ENCODE measurements at places on chromosomes 1 and 21.
A peak's percentile ranks its signal among the peaks of the same experiment; 100 is the strongest.

DNA sequence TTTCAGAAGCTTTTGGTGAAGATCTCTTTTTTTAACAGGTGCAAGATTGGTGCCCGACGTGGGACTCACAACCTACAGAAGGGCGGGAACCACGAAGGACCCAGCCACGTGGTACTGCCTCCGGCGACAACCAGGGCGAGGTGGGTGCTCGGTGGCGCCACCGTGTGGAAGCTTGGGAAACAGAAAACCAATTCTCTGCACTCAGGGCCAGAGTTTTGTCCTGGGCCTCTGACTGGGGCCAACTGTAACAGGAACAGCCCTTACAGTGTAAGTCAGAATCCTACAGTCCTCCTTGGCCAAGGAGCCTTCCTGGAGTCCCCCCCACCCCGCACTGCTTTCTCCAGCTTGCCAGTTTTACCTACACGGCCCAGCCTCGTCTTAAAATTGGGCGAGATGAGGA lies 11.6 kb upstream of the S100A7A start:
- peak; percentile 64 for DNase-seq

GRCh38 chr1:23174426-23175110 lies 5.9 kb upstream of the LUZP1 start:
- DNase-seq: no peak

GRCh38 chr1:221200464-221200863 lies 321.2 kb downstream of the HLX start:
- DNase-seq: no peak

- DNase-seq: no peak
Observed at GRCh38 chr1:101440485-101440884, 203.7 kb downstream of the S1PR1 start.

DNA sequence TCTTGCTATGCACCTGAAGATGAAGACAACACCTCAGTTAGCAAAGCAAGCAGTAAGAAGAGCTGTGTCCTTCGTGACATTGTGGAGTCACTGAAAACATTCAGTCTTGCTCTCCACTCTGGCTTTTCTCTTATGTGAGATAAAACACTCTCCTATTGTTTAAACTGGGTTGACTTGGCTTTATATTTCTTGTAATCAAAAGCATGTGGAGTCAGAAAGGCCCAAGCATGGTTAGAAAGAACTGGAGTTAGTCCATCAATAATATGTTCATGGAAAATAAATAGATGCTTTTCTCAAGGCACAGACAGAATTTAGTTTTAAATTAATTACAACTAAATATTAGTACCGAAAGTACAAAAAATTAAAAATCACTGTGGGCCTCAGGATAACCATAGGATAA lies 61.7 kb downstream of the UBE2U start:
- DNase-seq: no peak

DNA sequence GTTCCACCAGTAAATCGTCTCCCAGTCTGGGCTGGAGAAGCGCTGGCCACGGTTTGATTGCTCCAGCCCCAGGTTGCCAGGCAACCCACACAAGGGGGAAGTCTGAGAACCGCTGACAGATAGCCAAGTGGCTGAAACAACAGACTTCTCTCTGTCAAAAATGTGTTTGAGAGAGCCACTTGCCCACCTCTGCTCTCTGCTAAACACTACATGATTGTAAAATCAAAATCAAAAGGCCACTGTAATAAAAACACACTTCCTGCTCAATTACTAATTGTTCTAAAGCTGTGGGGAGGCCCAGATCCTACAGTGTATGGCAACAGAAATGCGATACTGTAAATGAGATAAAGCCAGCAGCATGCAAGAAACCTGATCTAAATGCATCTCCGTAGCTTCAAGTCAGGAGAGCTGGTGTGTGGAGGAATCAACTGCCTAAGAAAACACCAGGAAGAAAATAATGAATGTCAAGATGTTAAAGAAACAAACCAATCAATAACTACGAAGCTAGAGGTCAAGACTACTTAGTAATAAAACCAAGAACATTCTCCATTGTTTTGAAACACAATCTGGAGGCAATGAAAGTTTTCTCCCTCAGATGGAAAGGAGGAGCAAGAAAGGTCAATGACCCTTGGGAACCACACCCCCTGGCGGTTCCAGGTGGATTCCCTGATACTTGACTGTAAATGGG lies 121.2 kb downstream of the SLC45A1 start:
- DNase-seq: no peak

DNA sequence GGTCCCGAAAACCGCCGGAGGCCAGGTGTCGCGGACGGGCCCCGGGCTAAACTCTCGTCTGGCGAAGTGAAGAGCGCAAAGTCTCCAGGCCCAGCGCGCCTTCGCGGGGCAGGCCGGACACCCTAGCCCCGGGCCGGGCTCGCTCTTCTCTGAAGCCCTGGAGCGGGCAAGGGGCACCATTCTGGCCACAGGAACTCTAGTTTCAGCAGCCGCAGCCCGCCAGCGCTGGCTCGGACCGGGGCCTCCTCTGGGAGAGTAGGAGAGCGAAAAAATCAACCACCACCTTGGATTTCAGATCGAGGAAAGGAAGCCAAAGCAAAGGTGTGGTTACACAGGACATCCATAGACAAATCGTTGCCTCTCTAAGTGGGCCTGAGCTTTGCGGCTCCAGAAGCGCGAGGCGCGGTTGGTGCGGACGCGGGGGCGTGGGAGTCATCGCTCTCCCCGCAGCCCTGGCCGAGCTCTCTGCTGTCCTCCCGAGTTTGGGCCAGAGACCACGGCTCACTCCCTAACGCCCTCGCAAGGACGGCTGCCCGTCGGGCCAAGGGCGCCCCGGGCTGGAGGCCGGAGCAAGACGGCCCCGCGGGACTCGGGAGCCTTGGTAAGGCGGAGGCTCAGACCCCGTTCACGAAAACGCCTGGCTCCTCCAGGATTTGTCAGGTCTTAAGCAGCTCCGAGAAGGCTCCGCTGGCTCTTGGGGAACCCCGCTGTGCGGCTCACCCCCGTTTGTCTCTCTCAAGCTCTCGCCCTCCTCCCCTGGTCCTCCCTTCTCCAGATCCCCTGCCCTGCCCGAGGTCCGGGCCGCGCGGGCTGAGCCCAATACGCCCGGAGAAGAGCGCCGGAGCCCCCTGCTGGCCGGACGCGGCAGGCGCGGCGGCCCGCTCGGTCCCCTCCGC lies 132.9 kb upstream of the DPYD start:
- peak; percentile 10 for DNase-seq

GRCh38 chr21:25759573-25759972 lies 24.8 kb downstream of the GABPA start:
- no peak for DNase-seq

DNA sequence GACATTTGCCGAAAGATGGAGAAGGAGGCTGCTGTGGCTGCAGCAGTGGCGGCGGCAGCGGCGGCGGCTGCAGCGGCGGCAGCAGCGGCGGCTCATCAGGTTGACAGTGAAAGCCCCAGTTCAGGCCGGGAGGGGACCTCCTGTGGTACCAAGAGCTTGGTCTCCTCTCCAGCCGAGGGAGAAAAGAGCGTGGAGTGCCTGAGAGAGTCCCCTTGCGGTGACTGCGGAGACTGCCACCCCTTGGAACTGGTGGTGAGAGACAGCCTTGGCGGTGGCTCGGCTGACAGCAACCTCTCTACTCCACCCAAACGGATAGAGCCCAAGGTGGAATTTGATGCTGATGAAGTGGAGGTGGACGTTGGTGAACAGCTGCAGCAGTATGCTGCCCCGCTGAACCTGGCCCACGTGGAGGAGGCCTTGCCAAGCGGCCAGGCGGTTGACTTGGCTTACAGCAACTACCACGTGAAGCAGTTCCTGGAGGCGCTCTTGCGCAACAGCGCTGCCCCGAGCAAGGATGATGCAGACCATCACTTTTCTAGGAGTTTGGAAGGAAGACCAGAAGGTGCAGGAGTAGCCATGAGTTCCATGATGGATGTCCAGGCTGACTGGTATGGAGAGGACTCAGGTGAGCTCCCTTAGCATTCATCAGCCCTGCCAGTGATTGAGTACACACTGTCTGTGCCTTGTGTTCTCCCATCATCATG lies 6.3 kb downstream of the ZBTB8B start:
- DNase-seq: no peak

- no peak for DNase-seq
Observed at GRCh38 chr1:153932156-153933131, 9.7 kb upstream of the GATAD2B start.

GRCh38 chr1:24127134-24127800 lies 15.3 kb upstream of the MYOM3 start:
- DNase-seq: no peak

- no peak for DNase-seq
Observed at GRCh38 chr1:182255494-182255893, 136.1 kb downstream of the GLUL start.

DNA sequence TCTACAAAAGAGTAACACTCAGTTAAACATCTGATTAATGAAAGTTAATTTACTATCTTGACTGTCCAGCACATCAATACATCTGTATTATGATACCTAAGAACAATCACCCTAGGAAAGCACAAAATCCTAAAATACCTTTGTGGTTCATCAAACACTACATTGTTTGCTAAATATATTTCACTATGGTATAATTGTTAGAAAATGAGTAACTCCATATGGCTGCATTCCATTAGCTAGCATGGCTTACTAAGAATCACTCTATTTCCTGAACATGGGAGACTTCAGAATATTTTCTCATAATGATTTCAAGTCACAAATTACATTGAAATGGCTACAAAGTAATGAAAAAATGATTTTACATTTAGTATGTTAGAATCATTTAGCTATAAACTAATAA lies 12.5 kb downstream of the TRMT1L start:
- DNase-seq: no peak

DNA sequence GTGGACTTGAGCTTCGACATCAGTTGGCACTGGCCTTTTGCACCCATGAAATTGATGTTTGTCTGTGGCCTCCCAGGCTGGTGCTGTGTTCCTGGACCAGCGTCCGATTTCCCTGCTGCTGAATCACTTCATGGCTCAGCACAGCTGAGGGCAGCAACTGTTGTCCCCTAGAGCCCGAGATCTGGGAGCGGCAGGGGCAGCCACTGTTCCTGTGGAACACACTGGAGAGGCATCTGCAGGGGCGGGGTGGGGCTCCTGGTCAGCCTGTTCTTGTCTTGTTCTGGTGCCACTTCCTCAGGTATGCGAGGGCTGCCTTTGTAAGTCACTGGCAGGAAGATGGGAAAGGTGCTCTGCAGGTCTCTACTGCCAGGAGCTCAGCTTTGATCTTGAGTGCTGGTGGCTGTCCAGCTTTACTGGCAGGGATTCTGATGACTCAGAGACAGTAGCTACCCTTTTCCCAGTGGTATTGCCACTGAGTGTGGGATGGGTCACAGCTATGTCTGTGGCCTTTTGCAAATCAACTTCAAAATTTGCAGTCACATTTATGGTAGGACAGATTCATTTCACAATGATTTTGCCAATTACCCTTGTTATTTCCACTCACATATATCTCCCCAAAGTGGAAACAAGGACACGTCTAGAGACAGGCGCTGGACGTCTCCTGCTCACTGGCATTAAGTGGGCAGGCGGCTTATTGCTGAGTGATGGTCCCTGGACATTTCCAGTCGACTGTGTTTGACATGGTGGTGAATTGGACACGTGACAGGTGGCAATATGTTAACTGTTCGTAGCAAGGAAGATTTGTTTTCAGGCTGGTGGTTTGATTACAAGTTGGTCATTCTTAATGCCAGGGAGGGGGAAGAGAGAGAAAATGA lies 15.3 kb downstream of the AGPAT3 start:
- no peak for DNase-seq

- DNase-seq: no peak
Observed at GRCh38 chr1:53349968-53350852, 22.3 kb upstream of the LRP8 start.

GRCh38 chr1:217891966-217892365 lies 260.8 kb downstream of the SPATA17 start:
- no peak for DNase-seq

GRCh38 chr1:173562813-173563212 lies 40.1 kb downstream of the SLC9C2 start:
- DNase-seq: no peak

- DNase-seq: no peak
Observed at GRCh38 chr1:8448911-8449661, 131.2 kb downstream of the SLC45A1 start.

DNA sequence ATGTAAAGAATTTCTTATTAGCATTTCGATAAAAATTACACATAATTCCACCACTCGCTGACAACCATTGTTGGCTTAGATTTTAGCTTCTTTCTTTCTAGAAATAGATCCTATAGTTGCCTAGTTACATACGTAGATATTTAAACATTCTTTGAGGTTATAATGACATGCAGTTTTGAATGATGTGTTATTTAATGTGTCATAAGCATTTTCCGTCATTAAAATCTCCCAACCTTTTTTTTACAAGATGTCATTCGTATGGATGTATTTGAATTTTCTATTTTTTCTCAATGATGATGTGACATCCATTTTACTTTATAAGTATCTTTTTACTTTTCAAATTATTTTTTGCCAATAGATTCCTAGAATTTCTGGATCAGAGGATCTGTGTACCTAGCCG lies 44.7 kb downstream of the SLC37A1 start:
- DNase-seq: no peak

GRCh38 chr1:87178441-87178840 lies 150.2 kb upstream of the LMO4 start:
- no peak for DNase-seq

DNA sequence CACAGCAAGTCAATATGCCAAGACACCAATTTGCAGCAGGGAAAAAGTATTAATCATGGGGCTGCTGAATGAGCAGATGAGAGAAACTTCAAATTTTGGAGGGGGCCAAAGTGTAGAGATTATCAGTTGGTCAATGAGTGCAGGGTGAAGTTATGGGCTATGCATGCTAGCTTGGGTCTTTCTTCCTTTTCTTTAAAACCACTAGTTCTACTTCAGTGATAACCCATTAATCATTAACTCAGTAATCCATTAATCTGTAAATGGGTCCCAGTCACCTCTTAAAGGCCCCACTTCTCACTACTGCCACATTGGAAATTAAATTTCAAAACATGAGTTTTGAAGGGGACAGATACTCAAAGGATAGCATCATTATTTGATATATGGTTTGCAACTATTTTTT lies 688.6 kb upstream of the ADGRL4 start:
- DNase-seq: no peak

DNA sequence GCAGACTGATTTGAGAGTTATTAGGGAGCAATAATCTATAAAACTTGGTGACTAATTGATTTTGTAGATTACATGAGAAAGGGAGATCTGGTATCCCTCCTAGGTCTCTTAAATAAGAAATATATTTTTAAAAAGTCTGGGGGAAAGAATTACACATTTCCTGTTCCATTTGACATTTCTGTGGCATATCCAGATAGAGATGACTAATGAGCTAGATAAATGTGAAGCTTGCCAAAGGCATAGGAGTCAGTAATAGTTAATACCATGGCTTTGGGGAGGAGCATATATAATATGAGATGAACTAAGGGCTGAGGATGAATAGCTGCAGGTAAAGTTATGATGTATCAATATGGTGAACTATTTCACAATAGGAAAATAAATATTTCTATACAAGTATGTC lies 663.7 kb downstream of the PTPRC start:
- no peak for DNase-seq

DNA sequence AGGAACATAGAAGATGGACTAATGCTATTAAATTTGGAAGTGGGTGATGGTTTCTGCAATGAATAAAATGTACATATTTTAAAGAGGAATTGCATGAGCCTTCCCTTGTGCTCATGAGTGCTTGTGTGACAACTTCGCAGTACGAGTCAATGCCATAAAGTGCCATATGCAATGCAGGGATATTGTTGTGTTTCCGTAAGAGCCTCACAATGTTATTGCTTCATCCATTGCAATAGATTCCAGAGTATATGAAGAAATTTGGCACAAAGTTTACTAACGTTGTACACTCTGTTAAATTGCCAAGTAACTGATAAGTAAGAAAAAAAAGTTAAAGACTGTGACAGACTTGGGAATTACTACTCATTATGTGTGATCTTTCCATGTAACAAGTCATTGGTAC lies 22.3 kb downstream of the BTG3 start:
- DNase-seq: no peak
